Right hindlimb (tissue), 1 donor: ENCODE measurements at places on chromosomes 12 and 14.

DNA sequence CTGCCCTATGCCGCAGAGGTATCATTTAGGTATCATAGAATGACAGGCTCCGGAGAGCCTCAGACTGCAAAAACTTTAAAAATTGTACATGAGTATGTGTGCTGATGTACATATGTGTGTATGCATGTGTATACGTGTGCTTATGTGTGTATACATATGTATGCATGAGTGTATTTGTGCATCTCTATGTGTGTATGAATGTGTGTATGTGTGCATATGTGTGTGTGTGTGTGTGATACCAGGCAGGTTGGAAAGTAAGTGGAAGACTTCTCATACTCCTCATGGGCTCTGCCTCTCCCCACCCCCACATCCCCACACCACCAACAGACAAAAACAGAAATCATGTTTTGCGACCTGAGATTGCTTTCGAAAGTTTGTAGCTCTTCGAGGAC lies 621 bp upstream of the TMEM117 start:
- no peak for DNase-seq

- no peak for DNase-seq
Observed at GRCh38 chr12:81354327-81354932, 276.6 kb downstream of the ACSS3 start.

DNA sequence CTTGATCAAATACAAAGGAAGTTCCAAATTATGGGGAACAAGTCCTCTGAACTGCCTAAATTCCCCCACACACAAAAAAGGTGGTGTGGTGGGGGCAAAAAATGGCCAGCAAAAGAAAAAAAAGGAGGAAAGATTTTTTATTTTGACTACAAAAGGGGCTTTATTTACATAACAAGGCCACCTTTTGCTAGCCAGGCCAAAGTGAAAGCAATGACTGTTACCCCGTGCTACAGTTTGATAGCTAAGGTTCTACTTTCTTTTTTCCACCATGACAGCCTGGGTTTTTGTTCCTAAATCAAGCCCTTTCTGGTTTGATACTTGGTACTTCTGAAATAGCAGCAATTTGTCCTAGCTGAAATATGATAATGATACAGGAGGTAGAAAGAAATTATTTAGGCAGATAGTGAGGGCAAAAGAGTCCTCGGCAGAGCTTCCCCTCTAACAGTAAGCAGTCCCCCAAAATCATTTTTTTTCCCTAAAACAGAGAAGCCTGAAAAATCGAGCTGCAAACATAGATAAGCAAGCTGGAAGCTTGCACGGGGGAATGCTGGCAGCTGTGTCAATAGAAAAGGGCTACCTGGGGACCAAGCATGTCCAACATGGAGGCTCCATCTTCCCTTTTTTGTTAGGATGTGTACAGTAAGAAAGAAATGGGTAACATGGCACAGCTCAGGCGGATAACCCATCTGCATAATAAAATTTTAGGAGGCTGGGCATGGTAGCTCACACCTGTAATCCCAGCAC lies 8.9 kb upstream of the B4GALNT1 start:
- no peak for DNase-seq

- DNase-seq = no peak
Observed at GRCh38 chr12:121921066-121921465, 2.7 kb downstream of the CFAP251 start.

DNA sequence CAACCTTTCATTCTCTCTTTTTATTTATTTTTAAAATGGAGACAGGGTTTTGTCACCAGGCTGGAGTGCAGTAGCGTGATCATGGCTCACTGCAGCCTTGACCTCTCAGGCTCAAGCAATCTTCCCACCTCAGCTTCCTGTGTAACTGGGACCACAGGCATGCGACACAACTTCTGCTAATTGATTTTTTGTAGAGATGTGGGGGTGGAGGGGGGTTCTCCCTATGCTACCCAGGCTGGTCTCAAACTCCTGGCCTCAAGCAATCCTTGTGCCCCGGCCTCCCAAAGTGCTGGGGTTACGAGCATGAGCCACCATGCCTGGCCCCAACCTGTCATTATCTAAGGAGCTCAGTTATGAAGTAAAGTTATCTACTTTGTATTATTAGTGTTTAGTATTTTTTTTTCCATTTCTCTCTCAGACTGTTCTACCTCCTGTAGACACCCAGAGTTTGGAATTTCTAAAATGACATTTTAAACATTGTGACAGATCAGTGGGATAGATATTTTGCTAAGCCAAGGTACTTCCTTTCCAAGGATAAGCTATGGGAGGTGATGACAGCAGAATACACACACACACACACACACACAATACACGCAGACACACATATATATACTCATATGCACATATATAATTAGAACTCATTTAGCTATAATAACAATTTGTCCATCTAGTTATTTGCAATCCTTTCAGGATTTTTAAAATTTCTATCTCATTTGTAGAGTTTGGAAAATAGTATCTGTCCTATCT lies 2.1 kb upstream of the USP44 start:
- DNase-seq = no peak

GRCh38 chr14:54782751-54783659 lies 119.6 kb downstream of the GCH1 start:
- no peak for DNase-seq

DNA sequence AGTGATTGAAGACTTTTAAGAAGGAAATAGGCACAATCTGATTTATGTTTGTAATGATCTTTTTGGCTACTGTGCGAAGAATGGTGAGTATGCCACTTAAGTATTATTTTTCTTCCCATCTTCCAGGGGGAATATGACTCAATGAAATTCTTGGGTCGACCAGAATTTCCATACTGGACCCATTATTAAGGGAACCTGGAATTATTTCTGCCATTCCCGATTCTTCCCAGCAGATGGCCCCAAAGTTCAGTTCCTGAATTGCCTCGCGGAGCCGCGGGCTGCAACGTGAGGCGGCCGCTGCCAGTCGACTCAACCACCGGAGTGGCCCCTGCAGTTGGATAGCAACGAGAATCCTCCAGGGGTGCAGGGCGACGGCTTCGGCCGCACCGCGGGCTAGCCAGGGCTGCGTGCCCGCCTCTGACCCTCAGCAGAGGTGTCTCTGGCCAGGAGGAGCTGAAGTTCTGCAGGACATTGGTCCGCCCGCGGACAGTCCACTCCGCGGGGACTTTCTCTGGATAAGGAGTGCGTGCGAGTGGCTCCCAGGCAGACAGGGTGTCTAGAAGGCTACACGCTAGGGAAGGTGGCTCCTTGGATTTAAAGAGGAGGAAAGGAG lies 628 bp upstream of the TSHR start:
- DNase-seq = peak; percentile 84

DNA sequence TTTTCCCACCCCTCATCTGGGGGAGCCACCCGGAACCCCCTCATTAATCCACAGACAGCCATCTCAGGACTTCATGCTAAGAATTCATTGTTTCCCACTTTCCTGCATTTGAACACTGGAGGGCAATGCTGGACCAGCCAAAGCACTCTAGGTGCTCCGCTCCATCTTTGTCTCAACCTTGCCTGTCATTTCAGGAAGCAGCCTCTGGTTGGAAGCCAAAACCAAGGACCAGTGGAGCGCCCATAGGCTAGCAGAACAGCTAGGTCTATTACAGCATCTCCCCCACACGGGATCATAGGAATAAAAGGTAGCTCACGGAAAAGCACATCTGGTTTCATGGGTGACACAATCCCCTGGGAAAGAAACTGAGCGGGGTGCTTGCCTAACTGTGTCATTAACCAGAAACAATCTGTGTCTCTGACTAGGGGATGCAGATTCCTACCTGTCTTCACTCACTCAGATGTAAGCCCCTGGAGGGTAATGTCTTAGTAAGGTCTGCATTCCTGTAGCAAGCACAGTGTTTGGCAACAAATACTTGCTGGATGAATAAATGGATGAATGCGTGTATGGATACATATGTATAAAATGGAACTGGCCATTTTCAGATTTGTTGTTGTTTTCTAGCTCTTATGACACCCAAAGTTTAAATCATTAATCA lies 197.0 kb downstream of the DAD1 start:
- DNase-seq = peak; percentile 71

GRCh38 chr12:120121766-120122293 lies 5.3 kb upstream of the RAB35 start:
- no peak for DNase-seq

DNA sequence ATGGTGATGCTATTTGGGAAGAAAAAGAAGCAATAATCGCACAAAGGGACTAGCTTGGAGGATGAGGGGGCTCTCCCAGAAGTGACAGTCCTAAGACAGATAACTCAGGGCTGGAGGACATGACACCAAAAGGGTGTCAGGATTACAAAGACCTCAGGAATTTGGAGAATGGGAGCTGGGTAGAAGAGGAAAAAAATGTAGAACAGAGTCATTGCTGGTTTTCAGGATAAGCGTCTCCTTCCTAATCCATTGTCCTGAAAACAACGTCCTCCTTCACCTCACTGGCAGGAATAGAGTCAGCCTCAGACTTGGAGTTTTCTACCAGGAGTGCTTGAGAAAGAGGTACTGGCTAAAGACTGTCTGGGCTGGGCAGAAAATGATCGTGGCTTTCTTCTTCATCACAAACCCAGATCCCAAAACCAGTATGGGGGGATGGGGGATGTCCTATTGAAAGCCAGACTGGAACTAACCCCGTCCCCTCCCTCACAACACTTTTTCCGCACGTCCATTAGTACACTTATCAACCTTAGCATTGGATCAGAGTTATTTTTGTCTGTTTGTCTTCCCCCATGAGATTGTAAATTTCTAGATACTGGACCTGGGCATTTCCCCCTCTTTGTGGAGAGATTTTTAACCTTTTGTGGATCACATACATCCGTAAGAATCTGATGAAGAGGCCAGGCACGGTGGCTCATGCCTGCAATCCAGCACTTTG lies 14.3 kb downstream of the B4GALNT3 start:
- no peak for DNase-seq

- DNase-seq = no peak
Observed at GRCh38 chr12:111386885-111387284, 18.0 kb upstream of the PHETA1 start.
